ENCODE measurements at places on chromosomes 4 and X.

DNA sequence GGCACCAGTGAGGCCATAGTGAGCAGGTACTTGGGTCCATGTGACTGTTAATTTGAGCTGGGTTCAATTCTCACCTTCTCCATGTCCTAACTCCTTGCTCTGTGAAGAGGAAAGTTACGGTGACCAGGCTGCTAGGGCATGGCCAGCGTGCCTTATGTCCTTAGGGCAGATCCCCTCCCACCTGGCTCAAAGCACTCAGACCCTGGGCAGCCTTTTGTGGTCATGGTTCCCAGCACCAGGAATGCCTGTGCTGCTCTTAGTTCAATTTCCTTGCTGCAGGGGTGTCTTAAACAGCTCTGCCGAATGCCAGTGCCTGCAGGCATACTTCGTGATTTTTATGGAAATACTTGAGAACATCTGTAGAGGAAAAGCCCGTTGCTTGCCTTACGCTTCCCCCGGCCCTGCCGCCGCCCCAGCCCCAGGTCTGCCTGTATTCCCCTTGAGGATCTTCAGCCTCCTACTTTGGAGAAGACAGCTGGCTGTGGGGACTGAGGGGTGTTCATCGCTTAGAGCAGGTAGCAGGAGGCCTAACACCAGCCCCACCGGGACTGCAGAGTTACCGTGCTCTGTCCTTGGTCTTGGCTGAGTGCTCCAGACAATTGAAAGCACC, 3.1 kb upstream of the CDK16 start:
- DNase-seq = no peak

DNA sequence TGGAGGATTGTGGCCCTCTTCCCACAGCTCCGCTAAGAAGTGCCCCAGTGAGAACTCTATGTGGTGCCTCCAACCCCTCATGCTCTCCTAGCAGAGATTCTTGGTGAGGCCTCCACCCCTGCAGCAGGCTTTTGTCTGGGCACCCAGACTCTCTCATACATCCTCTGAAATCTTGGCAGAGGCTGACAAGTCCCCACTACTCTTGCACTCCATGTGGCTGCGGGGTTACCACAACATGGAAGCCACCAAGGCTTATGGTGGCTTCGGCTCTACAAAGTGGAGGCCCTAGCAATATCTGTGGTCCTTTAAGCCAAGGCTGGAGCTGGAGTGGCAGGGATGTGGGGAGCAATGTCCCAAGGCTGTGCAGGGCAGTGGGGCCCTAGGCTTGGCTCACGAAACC, 255.2 kb downstream of the COX7B2 start:
- DNase-seq = no peak

GRCh38 chrX:12949927-12950656, 24.8 kb upstream of the TMSB4X start:
- peak; percentile 78 for DNase-seq

DNA sequence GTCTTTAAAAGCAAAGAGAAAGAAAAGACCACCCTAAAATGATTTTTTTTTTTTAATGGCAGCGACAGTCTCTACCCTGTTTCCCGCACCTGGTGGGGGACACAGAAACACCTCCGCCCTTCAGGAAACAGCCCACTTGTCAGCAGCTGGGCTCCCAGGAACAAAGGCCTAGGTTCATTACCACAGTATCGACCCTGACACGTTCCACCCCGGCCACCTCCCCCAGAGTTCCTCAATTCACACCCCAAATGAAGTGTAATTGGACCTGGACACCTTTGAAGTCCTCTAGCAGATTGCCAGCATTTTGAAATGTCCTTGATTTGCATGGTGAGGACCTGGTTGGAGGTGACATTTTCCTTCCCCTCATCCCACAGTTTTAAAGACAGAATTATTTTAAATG, 175.0 kb upstream of the BCOR start:
- DNase-seq = no peak

DNA sequence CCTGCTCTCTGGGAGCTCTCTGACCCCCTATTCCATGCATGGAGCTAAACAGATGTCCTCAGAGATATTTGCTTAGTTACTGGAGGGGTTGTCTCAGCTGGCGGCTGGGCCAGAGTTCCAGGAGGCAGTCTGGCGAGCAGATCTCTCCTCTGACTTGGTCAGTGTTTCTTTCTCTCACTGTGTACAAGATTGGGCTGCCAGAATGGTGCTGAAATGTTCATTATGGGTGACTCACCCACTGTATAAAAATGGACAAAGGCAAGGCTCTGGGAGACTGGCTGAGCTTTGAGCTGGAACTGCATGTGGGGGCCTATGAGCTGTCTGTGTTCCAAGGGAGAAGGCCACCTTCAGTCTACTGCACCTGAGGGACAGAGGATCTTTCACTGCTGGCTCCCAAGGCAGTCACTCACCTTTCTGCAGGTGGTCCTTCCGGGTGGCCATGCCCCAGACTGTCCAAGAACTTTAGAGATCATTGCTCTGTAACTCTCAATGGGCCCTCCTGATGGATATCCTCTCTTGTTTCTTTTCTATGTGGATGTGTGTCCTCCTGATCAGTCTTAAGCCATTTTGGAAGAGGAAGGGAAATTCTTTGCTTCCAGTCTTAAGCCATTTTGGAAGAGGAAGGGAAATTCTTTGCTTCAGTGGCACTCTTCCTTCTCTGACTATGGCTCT, 88.2 kb downstream of the CFAP299 start:
- DNase-seq = no peak

- no peak for DNase-seq
Measured at GRCh38 chrX:34655501-34656455, 1.3 kb downstream of the TMEM47 start.

DNA sequence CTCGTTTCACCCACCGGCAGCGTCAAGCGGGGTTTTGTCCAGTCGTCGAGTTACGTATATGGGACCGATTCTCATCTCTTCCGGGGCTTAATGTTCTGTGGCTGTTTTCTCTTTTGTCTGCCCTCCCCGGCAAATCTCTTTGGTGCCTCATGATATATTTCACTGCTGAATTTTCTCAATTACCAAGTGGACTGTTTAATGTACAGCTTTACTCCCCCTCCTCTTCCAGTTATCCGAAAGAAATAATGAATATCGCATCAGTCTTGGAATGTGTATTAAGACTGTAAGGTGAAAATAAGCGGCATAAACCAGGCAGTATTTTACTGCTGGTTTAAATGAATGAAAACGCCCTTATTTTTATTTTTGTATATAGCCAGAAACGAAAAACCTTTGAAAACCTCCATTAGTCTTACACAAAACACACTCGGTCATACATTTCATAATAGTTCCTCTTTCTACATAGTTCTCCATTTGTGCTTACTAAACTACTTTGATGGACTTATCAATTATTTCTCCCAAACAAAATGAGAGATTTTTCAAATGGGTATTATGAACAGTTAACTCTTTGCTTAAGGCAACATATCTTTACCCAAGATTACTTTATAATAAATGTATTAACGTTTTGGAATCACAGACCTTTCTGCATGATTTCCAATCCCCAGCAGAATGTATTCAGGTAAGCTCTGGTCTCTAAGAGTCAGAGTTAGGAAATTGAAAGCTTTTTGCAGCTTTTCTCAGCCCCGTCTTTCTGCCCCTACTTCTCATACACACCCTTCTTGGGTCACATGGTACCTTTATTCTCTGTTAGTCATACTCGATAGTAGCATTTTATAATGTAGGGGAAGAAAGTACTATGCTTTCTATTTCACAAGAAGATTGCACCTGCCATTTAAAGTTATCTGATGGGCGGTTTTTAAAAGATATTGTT, 979 bp downstream of the RP2 start:
- DNase-seq = no peak

DNA sequence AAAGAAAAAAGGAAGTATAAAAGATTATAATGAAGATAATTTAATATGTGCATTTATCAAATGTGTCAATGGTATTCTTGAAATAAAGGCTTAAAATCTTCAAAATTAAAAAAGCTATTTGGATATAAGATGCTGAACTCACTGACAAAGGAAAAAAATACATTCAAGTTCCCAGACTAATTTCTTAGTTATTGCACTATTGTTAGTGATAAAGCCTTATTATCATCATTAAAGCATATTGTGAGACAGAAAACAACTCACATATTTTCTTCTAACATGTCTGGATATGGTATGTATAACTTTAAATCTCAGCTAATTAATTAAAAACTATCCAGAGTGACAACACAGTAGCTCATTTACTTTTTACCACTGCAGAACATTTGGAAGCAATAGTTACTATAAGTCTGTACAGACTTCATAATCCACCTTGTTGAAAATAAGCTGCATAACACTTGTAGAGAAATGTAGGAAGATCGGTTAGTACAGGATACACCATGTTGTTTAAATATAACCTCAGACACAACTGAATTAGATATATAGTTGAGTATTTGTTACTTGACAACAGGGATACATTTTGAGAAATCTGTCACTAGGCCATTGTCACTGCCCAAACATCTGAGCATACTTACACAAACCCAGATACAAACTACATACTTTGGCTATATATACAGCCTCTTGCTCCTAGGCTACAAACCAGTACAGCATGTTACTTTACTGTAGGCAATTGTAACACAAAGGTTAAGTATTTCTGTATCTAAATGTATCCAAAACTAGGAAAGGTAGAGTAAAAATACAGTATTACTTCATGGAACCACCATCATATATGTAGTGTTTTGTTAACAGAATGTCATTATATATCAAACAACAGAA, 12.8 kb upstream of the FAM200B start:
- no peak for DNase-seq

DNA sequence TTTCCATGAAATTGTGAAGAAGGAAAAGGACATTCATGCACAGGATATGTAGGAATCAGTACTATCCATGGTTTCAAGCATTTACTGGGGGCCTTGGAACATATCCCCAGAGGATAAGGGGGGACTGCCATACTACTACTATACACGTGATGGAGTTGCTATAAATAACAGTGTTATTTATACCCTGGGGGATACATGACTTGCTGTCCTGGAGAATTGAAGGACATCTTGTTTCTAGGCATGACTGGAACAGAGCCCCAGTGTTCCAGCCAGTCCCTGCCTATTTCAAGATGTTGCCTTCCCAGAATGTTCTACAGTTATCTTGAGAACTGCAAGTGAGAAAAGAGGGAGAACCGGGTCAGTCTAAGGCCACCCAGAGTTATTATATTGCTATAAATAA, 39.6 kb upstream of the ZNF81 start:
- no peak for DNase-seq

GRCh38 chrX:6917666-6918065, 229.8 kb upstream of the STS start:
- no peak for DNase-seq

DNA sequence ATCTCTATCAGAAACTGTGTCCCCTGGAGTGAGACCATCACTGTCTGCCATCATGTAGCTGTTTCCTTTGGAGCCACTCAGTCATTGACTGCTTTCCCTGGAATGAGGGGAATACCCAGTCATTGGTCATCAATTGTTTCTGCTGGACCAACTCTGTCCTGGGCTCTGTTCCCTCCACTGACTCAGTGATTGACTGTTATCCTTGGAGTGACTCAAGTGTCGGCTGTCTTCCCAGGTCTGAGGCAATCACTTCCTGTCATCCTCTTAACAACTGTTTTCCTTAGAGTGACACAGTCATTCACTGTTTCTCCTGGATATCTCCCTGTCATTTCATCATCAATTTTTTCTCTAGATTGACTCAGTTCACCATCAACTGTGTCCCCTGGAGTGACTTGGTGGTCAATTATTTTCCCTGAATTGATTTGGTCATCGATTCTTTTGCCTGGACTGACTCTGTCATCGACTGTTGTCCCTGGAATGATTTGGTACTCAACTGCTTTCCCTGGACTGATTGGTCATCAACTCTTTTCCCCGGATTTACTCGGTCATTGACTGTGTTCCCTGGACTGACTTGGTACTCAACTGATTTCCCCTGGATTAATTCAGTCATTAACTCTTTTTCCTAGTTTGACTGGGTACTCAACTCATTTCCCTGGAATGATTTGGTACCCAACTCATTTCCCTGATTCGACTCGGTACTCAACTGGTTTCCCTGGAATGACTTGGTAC, 327.9 kb upstream of the VCX start:
- DNase-seq = no peak

- no peak for DNase-seq
Measured at GRCh38 chrX:54452920-54453319, 12.7 kb downstream of the TSR2 start.

DNA sequence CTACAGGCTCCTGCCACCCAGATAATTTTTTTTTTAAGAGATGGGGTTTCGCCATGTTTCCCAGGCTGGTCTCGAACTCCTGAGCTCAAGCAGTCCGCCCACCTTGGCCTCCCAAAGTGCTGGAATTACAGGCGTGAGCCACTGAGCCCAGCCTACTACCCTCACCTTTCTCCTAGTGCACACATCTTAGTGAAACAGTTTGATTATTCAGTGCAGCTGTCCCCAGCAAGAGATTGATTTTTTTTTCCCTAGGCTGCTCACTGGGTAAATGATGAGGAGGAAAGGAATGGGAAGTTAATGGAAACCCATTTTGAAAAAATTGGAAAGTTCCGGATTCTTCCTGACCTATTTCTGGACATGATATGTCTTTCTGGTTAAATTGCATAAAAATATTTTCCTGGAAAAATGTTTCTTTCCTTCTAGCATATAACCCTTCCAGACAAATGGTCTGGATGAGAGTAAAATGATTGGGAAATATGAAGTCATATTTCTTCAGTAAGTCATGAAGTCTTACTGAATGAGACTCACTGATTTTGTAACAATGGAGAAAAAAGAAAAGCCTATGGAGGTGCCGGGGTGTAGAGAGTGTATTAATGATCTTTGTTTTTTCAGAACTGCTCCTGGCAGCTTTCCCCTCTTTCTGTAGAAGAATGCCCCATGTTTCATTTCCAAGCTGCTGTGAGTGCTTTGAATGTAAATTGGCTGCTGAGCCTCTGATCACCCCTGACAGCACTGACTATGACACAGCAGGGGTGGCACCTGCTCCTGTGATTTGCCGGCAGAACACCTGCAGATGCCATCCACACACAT, 19.5 kb upstream of the ZNF41 start:
- no peak for DNase-seq

- DNase-seq = peak; percentile 25
Measured at GRCh38 chr4:84578540-84579402, 4.2 kb upstream of the CDS1 start.

GRCh38 chr4:106512706-106513105, 144.1 kb upstream of the GIMD1 start:
- DNase-seq = no peak

- no peak for DNase-seq
Measured at GRCh38 chr4:1097553-1097952, 15.8 kb downstream of the RNF212 start.

- DNase-seq = no peak
Measured at GRCh38 chr4:98891478-98892337, 37.2 kb downstream of the EIF4E start.

- DNase-seq = no peak
Measured at GRCh38 chr4:152278172-152278504, 257.8 kb downstream of the FBXW7 start.

DNA sequence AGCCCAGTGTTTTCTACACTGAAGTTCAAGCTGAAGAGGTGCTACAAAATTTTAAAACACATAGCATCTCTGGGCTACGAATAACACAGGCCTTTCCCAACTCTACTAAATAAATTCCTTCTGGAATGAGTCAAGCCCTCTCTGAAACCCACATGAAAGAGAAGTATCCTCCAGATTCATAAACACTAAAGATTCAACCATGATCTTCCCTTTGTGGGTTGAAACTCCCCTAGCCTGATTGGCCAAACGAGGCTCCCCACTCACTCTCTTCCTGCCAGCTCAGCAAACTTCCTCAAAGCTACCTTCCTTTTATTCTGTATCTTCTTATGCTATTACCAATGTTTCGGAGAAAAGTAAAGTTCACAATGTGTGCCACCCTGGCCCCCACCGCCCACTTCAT, 95.4 kb downstream of the NKX6-1 start:
- DNase-seq = no peak

All from NCI-H460 (cell line).